Occipital lobe (tissue), 3 donors: ENCODE measurements at places on chromosomes 7 and 10. TPM values are rescaled to one million over a fixed set of nuclear protein-coding genes. Genes with fewer than 3 reads are reported as not detected.

TMUB1 gene
- 9.7 TPM for total RNA-seq

ATXN7L1 gene
- 12.3 TPM for total RNA-seq

GARIN1A gene
- total RNA-seq = 1.7 TPM

GPNMB gene
- 5.3 TPM for total RNA-seq

CCL24 gene
- total RNA-seq = not detected
